HFFc6 (cell line): ENCODE measurements at places on chromosomes 3 and 15.
A peak's percentile ranks its signal among the peaks of the same experiment; 100 is the strongest.

DNA sequence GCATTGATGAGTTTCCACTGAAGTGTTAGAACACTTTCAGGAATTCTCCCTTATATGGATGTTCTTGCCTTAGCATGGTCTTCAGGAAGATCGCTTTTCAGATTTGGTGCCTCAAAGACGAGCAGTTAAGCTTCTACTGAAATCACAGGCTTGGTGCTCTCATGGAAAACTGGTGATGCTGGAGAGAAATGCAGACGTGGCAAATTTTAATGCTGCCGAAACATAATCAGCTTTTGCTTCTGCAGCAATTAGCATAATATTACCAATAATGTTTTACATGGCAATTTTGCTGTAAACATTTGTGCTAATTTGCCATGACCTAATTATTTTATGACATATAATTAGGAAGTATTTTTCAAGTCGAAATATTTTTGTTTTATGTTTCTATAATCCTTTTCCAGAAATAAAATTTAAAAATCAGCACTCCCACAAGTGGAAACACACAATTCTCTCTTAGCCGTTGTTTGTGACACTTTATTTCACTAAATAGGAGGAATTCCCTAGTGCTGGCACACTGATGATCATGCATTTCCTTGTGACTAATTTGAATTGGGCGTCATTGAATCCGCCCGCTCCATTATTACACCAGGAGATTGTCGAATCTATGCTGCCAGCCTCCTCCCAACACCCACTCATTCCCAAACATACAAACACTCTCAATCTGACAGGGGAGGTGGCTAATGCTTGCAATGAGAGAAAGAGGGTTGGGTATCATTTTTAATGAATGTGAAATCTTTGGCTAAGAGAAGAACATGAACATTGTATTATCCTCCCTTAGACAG lies 506.8 kb upstream of the PPP2R3A start:
- DNase-seq = no peak

DNA sequence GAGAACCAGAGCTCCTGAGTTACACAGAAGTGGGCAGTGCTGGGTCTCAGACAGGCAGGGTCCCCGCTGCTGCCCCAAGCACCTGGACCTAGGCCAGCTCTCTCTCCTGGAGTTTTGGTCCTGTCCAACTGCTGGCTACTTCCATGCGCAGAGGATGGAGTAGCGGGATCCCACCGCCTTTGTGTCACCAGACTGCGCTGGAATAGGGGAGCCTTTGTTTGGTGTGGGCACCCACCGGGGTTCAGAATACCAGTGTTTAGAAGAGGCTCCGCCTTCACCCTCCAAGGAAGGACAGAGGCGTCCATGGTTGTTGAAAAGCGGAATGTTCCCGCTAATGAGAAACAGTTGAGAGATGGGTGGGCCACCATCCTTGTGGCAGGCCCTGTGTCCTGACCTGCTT lies 154.4 kb downstream of the DNAJB8 start:
- no peak for DNase-seq

DNA sequence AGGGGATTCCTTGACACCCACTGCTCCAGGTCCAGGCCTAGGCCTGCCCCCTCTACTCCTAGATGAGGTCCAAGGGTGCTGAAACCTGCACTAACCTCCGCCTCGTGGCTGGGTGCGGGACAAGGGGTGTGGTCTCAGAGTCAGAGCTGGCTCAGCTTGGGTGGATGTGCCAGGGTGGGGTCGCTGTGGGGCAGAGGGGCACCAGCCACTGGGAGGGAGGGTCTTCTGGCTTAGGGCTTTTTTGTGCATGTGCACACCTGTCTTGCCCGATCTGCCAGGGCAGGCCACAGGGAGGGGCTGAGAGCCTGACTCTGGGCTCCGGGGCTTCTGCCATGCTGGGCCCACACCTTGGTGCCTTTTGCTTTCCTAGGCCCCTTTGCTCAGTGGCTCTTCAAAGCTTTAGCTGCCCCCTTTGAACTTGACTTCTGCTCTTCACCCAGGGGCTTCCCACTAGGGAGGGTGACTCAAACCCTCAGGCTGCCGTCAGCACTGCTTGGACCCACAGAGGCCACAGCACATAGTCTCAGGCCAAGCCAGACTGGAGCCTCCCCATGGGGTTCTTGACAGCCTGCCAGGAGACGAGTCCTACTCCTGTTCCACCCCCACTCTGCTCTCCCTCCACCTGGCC lies 73.0 kb downstream of the KLF13 start:
- no peak for DNase-seq

- no peak for DNase-seq
Observed at GRCh38 chr3:129577366-129577765, 29.1 kb downstream of the PLXND1 start.

DNA sequence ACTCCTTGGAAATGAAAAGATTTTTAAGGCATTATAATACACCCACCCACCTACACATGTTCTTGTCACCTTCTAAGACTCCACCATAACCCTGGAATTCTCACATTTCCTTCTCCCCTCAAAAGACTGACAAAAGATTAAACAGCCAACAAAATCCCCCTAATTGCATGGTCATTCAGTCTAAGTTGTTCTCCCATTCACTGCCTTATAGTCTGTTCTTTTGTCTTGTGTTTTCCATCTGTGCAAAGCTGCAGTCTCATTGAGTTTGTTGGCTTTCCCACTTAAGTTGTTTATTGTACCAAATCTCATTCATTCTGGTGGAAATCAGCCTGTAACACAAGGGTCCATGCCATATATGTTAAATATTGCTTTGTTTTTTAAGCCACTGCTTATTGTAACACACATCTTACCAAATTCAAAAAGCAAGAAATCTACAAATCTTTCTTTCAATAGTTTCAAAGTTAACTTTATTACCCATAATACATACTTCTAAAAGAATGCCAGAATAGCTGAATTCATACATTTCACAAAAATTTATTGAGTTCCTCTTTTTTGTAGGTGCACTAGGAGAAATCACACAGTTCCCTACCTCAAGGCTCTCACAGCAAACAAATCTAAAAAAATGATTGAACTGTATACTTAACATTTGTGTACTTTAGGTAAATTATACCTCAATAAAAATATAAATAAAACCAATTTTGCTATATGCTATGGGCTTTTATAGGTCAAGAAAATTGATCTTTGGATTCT lies 2.4 kb upstream of the RCN2 start:
- DNase-seq = no peak

- no peak for DNase-seq
Observed at GRCh38 chr3:110180733-110181132, 843.4 kb upstream of the DPPA4 start.

DNA sequence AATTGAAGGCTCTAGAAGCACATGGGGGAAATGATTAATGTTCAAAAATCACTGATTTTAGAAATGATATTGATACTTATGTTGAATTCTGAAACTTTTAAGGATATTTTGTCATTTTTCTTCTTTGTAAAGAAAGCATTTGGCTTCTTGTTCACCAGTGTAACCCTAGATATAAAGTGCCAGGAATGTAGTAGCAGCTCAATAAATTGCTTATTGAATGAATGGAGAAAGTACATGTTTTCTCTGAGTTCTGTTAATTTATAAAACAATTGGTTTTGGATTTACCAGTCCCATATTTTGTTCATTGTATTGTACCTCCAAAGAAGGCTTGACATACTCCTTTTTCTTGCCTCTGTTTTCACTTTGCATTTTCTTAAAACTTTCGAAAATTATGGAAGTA lies 2.4 kb downstream of the PLCL2 start:
- DNase-seq = no peak

DNA sequence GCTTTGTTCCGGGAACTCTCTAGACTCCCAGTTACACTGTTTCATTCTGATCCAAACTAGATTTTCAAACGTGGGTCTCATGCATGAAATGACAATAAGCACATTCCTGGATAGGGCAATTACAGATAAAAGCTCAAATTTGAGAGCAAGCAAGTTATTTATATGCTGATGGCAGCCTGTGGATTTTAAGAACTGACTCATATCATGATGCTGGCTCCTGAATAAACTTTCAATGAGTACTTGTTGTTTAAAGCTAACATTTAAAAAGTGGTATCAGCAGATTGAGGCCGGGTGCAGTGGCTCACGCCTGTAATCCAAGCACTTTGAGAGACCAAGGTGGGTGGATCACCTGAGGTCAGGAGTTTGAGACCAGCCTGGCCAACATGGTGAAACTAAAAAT lies 66.6 kb downstream of the LEO1 start:
- peak; percentile 28 for DNase-seq

GRCh38 chr15:77706482-77707244 lies 74.0 kb upstream of the LINGO1 start:
- DNase-seq = no peak

DNA sequence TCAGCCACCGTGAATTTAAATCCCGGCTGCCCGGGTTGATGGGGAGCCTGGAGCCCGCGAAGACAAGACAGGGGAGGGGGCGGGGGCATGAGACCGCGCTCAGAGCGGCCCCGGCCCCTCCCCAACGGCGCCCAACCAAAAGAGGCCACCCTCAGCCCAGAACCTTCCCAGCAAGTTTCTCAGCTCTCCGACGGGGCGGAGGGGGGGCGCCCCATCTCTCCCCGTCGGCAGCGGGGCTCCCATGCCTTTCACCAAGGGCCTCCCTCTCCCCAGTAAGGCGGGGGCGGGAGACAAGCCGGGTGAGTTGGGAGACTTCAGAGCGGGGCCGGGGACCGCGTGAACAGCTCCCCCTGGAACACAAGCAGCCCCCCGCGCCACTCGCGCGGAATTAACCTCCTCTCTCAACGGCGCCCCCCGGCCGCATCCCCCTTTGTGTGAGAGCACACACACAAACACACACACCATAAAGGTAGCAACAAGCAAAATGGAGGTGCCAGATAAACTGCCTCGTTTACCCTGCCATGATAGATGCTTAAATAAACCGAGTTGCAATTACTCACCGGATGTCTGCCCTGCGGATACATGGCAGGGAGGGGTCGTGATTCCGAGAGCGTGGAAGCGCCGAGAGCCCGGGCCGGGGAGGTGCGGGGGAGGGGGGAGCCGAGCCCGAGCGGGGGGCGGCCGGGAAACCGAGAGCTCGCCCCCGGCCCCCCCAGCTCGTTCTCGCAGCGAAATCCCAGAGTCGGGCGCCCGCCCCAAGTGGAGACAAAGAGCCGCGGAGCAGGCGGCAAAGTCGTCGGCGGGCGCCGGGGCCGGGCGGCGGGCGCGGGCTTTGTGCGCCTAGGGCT lies 1.3 kb downstream of the TLE3 start:
- no peak for DNase-seq

DNA sequence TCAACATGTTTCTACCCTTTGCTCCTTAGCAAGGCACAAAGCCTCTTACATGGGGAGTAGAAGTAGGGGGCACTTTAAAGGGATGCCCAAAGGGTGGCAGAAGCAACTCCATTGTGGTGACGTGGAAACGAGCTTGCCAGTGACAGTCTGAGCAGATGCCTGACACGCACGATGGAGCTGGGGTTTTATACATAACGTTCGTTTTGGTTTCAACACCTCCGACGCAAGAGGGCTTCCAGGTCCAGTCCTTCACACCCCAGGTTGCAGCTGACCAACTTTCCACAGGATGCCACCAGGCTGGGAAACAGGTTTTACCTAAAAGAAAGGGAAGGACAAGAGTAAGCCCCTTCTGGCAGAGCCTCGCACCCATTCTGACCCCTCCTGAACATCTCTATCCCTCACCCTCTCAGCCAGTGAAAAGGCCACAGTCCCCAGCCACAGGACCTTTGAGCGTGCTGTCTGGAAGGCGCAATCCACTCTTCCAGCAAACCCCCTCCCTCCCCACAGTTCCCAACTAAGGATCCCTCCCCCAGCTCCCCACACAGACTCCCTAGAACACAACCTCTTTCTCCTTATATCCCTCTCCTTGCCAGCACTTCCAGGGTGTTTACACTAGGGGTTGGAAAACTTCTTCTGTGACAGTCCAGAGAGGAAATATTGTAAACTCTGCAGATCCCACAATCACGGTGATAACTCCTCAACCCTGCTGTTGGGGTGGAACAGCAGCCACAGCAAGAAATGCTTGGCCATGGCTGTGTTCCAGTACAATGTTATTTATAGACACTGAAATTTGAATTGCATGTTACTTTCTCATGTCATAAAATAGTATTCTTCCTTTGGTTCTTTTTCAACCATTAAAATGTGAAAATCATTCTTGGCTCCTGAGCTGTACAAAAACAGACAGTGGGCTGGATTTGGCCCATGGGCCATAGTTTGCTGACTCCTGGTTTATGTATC lies 36.2 kb downstream of the FAM174B start:
- DNase-seq = peak; percentile 43

- DNase-seq = no peak
Observed at GRCh38 chr3:79056498-79056897, 711.3 kb downstream of the ROBO1 start.

DNA sequence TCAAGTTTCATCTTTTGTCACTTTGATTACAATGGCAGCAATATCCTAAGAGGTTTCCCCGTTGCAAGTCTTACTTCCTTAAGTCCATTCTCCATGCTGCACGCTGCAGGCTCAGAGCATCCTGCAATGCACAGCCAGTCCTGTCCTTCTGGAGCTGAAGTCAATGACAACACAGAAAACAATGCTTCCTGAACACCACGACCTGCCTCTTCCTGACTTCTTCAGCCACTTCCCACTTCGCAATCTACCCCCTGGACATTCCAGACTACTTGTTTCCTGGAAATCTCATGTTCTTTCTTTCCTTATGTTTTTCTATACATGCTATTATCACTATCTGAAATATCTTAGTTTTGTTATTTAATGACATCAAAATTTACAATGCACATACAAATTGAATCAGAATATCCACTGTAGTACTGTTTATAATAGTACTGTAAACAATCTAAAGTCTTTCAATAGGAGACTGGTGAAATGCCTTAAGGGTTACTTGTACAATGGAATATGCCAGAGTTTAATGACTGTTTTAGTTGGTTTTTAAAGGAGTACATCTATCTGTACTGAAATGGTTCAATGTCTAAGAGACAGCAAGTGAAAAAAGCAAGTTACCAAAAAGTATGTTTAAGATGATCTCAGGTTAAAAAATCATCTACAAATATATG lies 113.7 kb upstream of the PRTG start:
- no peak for DNase-seq

DNA sequence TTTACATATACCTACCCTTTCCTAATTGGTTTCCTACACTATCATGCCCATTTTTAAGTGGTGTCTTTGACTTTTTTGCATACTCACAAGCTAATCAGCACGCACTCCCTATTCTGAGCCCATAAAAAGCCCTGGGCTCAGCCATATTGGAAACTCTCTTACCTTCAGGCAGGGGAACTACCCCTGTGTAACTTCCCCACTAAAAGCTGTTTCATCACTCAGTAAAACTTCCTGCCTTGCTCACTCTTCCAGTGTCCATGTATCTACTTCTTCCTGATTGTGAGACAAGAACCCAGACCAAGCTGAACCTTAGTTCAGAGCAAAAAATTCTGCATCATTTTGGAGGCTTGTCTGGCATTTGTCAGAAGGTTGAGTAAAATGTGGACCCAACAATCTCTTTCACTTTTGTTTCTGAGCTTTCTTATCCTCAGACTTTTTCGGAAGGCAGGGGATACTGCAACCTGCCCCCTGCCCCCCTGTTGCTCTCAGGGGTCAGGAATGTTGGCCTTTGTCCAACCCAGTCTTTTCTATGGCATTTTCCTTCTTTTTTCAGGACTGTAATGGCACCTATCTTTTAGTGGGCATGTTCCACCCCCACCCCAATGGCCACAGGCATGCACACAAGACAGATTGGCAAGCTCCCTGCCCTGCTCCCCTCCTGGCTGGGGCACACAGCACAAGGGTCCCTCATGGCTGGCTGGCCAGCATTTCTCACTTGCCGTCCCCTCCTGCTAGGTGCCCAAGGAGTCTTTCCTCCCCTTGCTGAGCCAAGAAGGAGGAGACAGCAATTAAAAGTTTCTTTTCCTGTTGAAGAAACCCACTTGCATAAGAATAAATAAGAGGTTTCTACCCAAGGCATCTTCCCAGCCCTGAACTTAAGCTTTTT lies 26.3 kb upstream of the TMEM45A start:
- no peak for DNase-seq

- no peak for DNase-seq
Observed at GRCh38 chr3:160554980-160555379, 10.4 kb downstream of the KPNA4 start.

- DNase-seq = no peak
Observed at GRCh38 chr3:63478990-63479660, 173.3 kb upstream of the SNTN start.
